GM10248 (cell line): ENCODE measurements at places on chromosomes 4 and X.

- peak; percentile 24 for DNase-seq
Observed at GRCh38 chr4:159937595-159937994, 834.7 kb downstream of the RAPGEF2 start.

GRCh38 chrX:63747331-63747730, 37.7 kb downstream of the ARHGEF9 start:
- no peak for DNase-seq

GRCh38 chrX:42869659-42870476, 91.9 kb upstream of the PPP1R2C start:
- DNase-seq = peak; percentile 20

DNA sequence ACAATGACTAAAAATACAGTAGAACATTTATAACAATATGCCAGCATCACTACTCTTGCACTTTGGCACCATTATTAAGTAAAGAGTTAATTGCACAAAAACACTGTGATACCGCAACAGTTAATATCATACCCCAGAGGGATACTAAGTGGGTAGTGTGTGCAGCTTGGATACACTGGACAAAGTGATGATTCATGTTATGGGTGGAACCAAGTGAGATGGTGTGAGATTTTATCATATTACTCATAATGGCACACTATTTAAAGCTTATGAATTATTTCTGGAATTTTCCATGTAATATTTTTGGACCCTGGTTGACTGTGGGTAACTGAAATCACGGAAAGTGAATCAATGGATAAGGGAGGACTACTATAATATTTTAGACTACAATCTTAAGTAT, 265.3 kb downstream of the PCDH18 start:
- no peak for DNase-seq

- no peak for DNase-seq
Observed at GRCh38 chrX:34275699-34276098, 143.6 kb upstream of the FAM47A start.

DNA sequence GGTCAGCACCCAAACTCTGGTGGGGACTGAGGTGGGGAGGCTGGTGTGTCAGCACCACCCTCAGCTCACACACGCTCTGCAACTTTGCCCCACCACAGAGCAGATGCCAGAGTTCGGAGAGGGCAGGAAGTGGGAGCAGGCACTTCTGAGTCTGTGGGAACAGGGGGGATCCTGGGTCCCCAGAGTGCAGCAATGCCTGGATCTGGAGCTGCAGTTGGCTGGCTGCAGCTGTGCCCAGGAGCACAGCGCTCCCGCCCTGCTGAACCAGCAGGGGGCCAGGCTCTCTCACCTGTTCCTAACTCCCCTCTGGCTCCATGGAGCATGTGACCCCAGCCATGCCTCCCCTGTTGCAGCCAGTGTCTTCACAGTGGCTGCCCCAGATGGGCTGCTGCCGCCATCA, 252.4 kb downstream of the SPOCK3 start:
- no peak for DNase-seq

DNA sequence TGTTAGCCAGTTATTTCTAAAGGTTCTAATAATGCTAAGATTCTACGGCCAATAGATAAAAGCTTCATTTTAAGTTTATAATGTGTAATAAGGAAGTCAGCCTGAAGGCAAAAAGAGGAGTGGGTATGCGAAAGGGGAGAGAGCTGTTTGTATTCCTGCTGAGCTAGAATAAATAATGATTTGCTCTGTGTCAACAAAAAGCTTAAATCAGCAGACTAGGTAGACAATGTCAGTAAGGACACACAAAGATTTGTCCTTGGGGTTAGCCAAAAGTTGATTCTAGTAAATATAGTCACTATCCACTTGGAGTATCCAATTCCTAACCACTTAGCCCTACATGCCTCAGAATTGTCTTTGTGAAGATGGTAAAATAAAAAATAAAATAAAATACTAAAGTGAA, 90.3 kb upstream of the GRIA3 start:
- DNase-seq = no peak

DNA sequence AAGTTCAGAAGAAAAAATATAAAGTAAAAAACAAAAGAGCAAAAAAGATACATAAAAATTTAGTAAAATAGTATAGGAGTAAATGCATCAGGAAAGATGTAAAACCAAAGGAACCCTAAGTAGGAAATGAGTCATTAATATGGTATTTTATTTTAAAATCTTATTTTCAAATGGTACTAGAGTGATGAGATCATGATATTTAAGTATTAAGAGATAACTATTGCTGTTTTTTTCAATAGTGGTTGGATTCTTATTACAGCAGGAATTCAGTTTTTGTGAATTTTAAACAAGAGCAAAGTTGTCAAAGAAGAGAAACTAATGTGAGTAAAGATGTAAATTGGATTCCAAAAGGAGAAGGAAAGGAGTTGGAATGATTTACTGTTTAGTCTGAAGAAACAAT, 20.0 kb downstream of the EMCN start:
- DNase-seq = no peak

DNA sequence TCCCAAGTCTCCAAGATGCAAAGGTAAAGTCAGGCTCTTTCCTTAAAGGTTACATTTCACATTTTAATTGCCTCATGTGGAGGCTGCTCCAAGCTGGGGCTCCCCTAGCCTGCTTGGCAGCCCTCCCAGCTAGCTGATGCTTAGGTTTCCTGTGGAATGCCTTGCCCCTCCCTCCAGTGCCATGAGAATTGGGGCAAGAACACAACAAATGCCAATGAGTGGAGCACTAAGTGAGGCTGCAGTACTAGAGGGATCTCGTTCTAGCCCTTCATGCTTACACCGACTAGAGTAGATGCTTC, 597.7 kb downstream of the MID1IP1 start:
- DNase-seq = no peak

- DNase-seq = no peak
Observed at GRCh38 chr4:96991083-96991482, 1151.2 kb downstream of the PDHA2 start.

DNA sequence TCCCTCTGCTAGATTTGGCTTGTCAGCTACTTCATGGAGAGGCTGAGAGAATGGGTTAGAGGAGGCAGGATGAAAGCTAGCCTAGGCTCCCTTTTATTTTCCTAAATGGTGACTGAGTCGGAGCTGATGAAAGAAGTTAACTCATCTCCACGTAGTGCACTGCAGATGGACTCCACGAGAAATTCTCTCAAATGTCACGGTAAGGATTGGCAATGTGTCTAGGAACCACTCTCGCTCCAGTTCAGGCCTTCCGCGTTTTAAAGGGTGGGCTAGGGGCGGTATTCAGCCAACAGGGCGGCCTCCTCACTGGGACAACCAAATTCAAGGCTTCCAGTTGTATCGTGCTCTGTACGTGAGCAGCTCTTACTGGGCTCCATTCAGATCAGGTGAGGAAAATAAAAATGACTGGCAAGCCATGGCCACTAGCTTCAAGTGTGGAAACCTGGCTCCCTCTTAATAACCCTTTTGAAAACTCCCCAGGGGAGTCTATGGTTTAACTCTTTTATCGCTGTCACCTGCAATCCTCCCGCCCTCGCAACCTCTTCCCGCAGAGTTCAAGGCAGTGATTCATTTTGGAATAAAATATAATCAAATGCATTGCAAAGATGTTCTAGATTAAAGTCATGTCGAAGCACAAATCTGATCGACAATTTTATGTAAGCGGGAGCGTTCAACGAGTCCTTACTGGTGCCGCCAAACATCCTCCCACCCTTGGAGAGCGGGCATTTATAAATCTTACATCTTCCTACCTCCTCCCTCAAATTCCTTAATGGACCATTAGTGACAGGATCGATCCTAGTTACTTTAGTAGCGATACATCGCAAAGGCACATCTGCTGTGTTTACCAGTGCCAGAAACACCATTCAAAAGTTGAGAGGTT, 1.2 kb downstream of the SPOCK3 start:
- DNase-seq = no peak

DNA sequence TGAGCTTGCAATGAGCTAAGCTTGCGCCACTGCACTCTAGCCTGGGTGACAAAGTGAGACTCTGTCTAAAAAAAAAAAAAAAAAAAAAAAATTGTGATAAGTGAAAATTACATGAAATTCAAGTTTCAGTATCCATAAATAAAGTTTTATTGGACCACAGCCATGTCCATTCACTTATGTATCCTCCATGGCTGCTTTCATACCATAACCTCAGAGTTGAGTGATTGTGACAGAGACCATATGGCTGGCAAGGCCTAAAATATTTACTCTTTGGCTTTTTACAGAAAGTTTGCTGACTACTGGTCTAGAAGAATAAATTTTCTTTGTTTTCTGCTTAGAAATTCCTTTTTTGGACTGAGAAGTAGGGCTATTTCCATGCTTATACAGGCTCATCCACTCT, 11.8 kb upstream of the SHISA3 start:
- no peak for DNase-seq

DNA sequence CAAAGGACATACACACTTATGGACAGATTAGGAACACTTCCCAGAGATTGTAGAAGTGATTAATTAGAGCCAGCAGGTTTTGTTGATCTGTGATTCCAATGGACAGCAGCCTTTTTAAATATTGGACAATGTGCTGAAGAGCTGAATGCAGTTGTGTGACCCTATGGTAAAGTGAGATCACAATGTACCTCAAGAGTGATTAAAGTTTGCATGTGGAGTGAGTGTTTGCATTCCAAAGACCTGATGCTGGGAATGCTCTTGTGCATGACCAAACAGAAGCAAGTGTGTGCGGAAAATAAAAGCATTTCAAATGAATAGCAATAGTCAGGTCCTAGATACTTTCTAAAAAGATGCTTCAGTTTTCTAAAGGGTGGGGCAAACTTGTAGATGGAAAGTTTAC, 154.1 kb downstream of the BANK1 start:
- DNase-seq = no peak
